Stimulated activated CD8-positive, alpha-beta memory T cell treated with anti-CD3 and anti-CD28 coated beads, Interleukin-12 subunit alpha, Interleukin-12 subunit beta, amount 100 ng/mL, for 1 hour (primary cell): ENCODE measurements at places on chromosomes 13 and 19.

GRCh38 chr13:112132619-112133018, 65.7 kb downstream of the SOX1 start:
- no peak for DNase-seq

- no peak for DNase-seq
These were observed 4.0 kb downstream of the KLK14 start for GRCh38 chr19:51078731-51079130.

DNA sequence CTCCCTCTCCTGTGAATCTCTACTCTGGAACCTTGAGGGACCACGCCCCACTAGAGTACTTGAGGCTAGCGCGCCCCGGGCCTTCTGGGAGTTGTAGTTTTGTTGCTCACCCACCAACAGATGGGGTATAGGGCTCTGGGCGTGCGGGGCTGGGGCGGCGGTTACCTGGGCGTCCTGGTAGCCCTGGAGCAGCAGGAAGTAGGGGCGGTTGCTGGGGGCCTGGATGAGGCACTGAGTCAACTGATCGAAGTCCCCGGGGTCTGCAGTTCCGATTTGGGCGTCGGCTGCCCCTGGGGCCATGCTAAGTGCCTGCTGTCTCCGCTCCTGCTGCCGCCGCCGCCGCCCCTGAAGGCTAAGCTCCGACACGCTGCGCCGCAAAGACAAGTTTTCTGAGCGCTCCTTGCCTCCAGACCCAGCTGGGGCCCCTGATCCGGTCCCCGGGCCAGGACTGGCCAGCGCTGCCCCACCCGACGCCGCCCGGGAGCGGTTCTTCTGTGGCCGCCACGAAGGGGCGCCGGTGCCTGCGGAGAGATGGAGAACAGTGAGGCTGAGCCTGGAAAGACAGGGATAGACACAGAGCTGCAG, 5.3 kb downstream of the RASIP1 start:
- no peak for DNase-seq

DNA sequence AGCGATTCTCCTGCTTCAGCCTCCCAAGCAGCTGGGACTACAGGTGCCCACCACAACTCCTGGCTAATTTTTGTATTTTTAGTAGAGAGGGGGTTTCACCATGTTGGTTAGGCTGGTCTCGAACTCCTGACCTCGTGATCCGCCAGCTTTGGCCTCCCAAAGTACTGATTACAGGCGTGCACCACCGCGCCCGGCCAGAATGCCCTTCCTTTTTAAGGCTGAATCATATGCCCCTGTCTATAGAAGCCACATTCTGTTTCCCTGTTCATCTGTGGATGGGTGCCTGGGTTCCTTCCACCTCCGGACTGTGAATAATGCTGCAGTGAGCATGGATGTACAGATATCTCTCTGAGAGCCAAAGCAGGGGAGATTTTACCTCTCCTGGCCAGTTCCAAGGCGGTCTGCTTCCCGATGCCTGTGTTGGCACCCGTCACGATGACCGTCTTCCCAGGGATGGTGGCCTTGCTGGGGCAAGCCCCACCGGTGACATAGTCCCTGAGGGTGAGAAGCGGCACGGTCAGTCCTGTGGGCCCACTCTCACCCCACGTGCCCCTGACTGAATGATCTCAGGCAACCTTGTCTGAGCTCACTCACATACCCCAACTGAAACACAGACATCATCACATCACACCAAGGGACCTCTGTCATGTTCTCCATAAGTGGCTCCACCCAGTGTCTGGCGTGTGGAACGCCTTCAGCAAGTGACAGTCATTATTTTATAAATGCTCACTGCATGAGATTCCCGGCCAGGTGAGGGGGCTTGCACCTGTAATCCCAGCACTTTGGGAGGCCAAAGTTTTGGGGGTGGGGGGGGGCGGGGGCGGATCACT, 4.0 kb downstream of the RDH13 start:
- no peak for DNase-seq
